ENCODE measurements at places on chromosomes 3 and 15.

DNA sequence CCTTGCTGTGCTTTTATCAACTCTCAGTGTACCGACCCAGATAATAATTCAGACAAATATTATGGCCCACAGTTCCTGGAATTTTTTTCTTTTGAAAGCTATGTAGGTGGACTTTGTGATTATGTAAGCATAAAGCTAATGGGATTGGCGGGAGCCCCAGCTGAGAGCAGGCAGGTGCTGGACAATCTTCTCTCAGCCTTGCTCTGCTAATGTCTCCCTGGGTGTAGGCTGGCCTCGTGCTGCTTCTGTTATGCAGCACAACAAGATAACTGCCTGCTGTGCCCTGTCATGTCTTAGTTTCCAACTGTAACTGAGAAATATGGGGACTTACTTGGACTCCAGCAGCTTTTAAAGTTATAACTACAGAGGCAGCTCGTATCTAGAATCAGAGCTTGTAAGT, 415.0 kb downstream of the PDCD6IP start:
- DNase-seq, result no peak

GRCh38 chr3:103055021-103055520, 620.3 kb downstream of the ZPLD1 start:
- DNase-seq, result no peak

GRCh38 chr3:36652104-36652503, 112.2 kb downstream of the DCLK3 start:
- DNase-seq, result no peak

DNA sequence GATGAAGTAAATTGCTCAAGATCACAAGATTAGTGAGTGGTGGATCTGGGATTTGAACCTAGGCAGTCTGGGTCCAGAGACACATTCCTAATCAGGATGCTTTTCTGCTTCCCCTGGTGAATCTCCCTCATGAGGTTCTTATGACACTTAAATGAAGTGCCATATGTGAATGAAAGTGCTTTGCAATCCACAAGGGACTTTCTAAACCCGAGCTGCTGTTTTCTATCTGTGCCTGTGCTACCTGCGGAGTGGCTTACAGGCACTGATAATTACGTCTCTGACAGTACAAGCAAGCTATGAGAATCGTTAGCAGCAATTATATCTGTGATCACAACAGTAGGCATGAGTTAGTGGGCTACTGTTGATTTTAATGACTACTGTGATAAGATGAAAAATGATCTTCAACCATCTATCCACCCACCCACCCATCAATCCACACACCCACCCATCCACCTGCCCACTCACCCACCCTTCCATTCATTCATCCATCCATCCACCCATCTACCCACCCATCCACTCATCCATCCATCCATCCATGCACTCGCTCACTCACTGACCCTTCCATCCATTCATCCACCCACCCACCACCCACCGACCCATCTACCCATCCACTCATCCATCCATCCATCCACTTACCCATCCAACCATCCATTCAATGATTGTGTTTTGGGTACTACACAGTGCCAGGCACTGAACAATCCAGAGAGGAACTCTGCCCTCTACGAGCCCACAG, 51.8 kb downstream of the ATP2B2 start:
- DNase-seq, result no peak

DNA sequence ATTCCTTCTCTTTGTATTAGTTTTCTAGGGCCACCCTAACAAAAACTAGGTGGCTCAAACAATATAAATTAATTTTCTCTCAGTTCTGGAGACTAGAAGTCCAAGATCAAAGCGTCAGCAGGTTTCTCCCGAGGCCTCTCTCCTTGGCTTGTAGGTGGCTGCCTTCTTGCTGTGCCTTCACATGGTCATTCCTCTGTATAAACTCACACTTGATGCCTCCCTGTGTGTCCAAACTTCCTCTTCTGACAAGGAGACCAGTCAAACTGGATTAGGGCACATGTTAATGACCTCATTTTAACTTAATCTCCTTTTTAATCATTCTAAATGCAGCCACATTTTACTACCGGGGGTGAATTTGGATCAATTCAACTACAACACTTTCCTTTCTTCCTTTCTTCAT, 691.1 kb downstream of the DIPK2A start:
- no peak for DNase-seq

DNA sequence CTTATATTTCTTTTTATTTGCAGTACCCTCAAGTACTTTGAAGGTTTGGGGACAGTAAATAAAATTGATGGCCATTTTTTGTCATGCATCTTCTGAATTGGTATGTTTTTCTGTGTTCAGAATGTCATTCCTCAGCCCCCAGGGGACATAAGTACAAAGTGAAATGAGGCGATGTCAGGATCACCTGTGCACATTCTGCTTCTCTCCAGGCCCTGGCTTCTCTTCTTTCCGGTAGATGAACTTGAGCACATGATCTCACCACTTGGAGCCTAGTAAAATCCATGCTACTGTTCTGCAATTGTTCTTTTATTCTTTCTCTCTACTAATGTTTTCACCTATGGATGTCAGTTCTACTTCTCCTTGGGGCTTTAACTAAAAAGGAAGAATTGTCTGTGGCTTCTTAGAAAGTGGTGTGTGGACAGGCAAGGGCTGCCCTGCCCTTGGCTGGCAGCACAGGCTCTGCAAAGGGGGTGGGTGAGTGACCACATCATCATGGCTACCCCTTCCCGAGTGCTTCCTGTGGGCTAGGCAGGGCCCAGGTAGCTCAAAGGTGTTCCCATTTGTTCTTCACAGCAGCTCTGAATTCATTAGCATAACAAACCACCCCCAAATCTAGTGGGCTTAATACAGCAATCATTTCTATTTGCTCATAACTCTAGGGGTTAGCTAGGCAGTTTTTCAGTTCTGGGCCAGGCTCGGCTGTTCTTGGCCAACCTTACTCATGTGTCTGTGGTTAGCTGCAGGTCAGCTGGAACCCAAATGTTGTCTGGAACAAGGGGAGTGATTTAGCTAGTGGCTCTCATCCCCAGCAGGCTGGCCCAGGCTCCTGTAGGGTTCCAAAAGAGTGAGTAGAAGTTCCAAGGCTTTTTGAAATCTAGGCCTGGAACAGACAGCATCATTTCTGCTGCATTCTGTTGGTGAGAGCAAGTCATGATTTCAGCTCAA, 154.0 kb upstream of the CTDSPL start:
- DNase-seq, result no peak

- no peak for DNase-seq
These were observed 60.0 kb downstream of the PLOD2 start for GRCh38 chr3:146100825-146101444.

GRCh38 chr3:177961784-177962183, 574.5 kb upstream of the KCNMB2 start:
- no peak for DNase-seq

GRCh38 chr3:172580680-172581401, 57.6 kb upstream of the TNFSF10 start:
- DNase-seq, result no peak

- DNase-seq, result no peak
These were observed 10.9 kb upstream of the CRYBG3 start for GRCh38 chr3:97810779-97811390.

DNA sequence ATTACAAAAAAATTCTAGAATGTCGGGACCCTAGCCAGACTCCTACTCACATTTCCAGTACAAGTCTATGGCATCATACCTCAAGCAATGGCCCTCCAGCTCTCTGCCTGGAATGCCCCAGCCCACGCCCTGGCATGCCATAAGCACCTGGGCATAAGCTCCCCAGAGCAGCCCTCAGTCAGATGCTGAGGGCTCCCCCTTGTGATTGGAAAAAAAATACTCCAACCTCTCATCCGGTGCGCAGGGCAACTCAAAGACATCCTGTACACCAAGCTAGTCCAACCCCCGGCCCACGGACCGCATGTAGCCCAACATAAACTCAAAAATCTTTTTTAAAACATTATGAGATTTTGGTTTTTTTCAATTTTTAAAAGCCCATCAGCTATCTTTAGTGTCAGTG, 115.4 kb downstream of the NEK10 start:
- no peak for DNase-seq

DNA sequence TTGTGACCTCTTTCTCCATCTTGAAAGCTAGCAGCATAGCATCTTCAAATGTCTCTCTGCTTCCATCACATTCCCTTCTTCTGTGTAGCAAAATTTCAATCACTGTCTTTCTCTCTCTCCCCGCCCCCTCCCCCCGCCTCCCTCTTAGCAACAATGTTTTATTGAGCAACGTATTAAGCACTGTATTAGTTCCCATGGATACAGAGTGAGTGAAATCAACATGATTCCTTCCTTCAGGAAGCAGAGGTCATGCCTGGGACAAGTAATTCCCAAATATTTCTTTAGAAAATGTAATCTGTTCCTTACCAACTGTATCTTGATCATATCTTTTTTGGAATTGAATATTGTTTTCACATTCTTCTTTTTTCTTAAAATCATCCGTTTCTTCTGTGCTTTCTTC, 373.7 kb upstream of the NECTIN3 start:
- DNase-seq, result no peak

DNA sequence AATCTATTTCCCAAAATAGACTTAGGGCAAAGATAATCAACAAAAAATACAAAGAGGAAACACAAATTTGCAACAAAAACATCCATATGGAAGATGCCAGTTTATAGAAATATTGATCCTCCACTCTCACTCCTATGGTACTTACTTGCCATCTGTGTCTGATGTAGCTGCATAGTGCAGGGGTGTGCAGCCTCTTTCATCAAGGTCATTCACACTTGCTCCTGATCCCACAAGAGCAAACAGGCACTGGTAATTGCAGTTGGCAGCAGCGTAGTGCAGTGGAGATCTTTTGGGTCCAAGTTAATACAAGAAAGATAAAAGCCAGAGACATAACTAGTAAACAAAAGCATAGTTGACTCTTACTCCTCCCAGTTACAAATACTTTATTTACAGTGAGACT, 90.0 kb downstream of the ANKRD28 start:
- no peak for DNase-seq

- no peak for DNase-seq
These were observed 126.8 kb downstream of the TGFBR2 start for GRCh38 chr3:30733209-30733608.

DNA sequence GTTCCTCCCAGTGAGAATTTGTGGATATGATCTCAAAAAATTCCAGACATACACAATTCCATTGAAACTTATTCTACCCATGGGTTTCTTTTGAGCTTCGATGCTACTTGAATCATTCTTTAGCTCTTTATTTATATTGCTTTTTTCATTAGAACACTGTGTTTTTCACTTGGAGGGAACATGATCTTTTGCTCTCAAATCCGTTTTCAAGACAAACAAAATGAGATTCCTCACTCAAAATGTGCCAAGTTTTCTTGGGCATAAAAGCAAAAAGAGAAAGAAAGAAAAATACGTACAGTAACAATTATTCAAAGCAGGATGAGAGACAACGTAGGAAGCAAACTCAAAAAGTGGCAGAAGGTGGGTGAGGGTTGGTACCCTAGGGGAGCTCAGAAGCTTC, 118.8 kb upstream of the PDZRN3 start:
- DNase-seq, result no peak

GRCh38 chr15:71440489-71441110, 325.3 kb downstream of the THSD4 start:
- DNase-seq, result no peak

GRCh38 chr3:52671676-52672075, 14.0 kb downstream of the PBRM1 start:
- DNase-seq, result no peak
